AML-193 (cell line): ENCODE measurements at places on chromosomes 2 and 18.
A peak's percentile ranks its signal among the peaks of the same experiment; 100 is the strongest.

DNA sequence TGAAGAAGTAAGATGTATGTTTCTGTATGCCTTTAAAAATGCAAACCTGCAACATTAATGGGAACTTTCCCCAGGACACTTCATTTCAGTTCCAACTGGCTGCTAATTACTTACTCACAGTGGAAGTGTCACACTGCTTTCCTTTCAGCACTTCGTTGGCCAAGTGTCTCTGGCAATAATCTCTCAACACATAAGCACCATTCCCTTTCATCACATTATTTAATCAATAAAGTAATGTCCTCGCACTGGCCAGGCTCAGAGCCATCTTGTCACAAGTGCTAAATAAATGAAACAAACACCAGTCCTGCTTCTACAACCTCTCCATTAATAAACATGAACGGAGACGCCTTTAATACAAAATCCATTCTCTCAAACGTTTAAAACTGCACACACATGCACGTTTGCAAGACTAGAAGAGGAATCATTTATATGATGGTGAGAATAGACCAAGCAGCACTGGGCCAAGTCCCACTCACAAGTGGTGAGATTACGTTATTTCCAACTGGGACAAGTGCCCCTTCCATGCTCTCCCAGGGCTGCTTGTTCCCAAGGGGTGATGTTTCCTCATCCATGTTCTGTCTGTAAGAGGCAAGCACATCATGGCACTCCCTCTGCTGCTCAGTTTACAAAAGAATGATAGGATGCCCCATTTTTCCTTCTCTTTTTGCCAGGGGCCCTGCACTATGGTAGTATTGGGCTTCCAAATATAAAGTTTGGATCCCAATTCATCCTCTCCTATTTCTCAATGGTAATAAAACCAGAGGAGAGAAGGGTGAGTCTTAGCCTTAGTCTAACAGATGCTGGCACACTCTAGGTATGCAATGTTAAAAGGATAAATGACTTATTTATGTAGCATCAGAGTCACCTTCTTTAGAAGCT, 56.8 kb upstream of the ETAA1 start:
- no peak for DNase-seq

DNA sequence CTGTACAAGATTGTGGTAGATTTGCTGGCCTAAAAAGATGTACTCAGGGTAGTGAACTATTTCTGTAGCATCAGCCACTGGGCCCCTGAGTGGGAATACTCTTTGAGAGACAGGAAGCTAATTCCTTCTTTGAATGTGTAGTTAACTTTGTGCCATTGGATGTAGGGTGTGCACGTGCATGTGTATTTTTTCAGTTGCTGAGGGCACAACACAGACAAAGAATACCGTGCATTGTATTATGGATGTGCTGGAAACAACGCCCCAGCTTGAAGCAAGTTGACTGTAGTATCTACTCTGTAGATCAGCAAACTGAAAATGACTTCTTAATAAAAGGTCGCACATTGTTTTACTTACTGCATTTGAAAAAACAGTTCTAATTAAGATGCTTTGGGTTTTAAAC, 14.1 kb downstream of the CRIM1 start:
- no peak for DNase-seq

GRCh38 chr2:64120928-64121327, 23.3 kb downstream of the PELI1 start:
- no peak for DNase-seq

DNA sequence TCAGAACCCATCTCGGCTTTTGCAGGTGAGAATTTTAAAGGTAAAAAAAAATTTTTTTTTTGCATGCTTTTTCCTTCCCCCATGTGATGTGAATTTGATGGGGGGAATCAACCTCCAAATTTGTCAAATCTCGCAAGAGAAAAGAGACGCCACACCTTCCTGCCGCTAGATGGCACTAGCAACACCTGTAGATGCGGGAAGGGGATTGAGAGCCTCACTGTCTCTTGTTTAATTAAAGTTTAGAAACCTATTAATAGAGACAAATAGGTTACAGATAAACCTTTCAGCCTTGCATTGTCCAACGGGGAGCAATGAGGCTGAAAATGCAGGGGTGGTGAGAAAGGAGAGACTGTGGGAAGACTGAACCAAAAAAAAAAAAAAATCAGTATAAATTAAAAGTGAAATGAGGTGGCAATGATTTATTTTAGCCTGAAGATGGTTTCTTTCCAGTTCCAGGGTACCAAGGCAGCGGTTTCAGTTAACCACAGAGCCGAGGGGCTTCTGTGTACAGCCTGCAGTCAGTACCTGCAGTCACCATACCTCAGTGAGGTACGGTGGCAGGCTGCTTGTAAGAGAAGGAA, 84.6 kb downstream of the NRP2 start:
- peak; percentile 18 for DNase-seq

GRCh38 chr2:136932700-136933099, 167.4 kb downstream of the THSD7B start:
- peak; percentile 2 for DNase-seq

DNA sequence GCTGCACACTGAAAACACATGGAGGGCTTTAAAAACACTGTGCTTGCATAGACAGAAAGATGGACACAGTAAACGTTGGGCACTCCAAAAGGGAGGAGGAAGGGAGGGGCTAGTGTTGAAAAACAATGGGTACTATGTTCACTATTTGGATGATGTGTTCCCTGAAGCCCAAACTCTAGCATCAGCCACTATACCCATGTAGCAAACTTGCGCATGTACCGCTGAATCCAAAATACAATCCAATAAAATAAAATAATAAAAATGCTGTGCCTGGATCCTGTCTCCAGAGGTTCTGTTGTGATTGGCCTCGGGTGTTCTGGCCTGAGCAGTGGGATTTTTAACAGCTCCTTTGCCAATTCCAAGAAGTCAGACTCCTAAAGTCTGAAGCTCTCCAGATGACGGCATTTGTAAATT, 166.0 kb downstream of the TMEM182 start:
- DNase-seq: no peak

GRCh38 chr18:13987956-13988355, 72.6 kb upstream of the MC2R start:
- DNase-seq: no peak

- no peak for DNase-seq
Measured at GRCh38 chr18:39784541-39784940, 2170.5 kb upstream of the PIK3C3 start.

DNA sequence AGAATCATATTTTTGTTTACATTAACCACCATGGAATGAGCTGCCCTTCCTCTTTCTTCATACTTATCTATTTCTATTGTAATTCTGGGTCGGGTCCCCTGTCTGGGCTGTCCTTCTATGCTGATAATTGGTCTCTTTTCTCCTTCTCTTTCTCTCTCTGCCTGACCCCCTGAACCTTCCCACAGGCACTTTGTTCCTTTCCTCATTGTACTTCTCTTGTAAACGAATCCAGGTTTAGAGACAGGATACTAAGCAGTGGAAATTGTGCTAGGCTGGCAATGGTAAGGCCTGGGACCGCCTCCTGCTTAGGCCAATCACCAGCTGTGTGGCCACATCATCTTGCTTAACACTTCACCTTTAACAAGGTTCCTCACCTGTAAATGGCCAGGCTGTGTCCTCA, 137.0 kb downstream of the ZNF532 start:
- no peak for DNase-seq

- DNase-seq: no peak
Measured at GRCh38 chr2:34954758-34955157, 1355.7 kb upstream of the FAM98A start.

- DNase-seq: no peak
Measured at GRCh38 chr2:160349306-160349705, 144.3 kb downstream of the RBMS1 start.

DNA sequence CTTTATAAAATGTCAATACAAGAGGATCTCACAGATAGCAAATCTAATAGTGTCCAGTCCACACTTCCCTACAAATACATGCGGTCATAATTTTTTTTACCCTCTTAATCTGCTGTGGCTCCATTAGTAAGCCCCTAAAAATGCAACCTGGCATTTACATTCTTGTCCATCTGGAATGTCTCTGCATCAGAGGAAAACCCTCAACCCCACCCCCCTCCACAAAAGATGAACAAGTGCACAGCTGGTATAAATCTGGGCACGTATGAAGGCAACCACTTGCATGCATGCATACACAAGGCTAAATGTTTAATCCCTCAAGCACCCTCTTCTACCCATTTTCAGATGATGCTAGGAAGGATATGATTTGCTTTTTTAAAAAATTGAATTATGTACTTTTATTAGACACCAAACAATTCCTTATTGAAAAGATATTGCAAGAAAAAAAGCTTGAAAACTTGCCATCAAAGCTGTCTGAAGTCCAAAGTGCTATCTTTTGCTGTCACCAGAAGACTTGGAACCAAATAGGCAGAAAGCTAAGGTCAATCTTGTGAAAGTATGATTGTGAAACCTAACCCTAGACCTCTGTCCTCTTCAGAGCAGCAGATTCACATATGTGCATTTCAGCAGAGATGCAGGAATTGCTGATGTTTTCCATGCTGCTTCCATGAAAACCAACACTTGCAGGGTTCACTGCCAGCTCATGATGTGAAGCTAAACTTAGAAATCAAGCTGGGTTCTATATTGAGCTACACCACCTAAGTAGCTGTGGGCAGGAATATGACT, 39.0 kb downstream of the IRS1 start:
- no peak for DNase-seq

DNA sequence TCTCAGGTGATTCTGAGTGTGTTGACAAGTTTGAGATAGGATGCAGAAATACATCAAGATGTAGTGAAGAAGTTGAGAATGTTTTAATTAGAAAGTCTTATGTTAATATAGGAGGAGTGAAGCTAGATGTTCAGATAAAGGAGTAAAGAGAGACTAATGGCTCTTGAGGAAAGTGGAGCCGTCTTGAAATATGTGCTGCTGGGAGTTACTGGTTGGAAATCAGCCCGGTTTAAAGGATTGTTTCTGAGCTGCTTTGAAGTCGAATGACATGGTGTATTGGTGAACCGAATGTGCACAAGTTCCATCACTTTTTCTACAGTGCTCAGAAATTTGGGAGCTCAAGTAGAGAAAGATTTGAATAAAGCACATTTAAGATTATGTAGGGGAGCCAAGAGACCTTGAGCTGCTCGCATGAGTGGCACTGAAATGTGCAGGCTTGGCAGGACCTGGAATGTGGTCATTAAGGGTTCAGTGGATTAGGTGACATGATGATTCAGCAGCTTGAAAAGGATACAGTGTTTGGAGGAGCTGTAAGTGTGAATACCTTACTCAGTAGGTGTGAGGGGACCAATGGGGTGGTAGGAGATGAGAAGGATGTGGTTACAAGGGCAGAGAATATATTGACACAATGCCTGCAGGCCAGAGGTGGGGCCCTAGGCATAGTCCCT, 68.6 kb downstream of the CAB39 start:
- DNase-seq: no peak

GRCh38 chr18:22349317-22349898, 68.3 kb downstream of the CTAGE1 start:
- DNase-seq: no peak

- DNase-seq: no peak
Measured at GRCh38 chr2:144567745-144568144, 47.8 kb upstream of the ZEB2 start.

DNA sequence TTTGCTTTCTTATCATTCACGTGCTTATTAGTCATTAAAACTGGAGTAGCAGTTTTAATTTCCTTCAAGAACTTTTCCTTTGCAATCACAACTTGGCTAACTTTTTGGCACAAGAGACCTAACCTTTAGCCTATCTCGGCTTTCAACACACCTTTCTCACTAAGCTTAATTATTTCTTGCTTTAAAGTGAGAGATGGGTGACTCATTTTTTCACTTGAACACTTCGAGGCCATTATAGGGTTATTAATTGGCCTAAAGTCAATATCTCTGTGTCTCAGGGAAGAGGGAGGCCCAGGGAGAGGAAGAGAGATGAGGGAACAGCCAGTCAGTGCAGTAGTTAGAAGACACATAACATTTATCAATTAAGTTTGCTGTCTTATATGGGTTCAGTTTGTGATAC, 289.8 kb downstream of the RBM43 start:
- no peak for DNase-seq

- DNase-seq: no peak
Measured at GRCh38 chr2:152546230-152546837, 170.9 kb downstream of the PRPF40A start.

DNA sequence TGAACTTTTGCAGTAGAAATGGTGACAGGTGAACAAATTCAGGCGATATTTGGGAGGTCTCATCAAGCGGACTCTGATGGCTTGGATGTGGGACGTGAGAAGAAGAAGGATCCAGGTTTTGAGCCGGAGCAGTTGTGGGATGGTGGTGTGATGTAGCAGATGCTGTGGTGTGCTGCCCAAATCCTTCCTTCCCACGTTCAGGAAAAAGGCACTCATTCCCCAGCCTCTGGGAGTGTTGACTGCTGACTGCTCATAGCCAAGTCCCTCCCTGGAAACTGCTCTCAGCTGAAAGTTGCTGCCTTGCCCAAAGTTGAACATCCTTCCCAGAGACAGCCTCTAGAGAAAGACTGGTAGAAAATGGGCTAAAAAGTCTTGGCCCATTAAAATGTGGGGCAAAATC, 890.3 kb upstream of the ACVR2A start:
- DNase-seq: no peak

- no peak for DNase-seq
Measured at GRCh38 chr18:70390371-70391090, 101.7 kb downstream of the SOCS6 start.

DNA sequence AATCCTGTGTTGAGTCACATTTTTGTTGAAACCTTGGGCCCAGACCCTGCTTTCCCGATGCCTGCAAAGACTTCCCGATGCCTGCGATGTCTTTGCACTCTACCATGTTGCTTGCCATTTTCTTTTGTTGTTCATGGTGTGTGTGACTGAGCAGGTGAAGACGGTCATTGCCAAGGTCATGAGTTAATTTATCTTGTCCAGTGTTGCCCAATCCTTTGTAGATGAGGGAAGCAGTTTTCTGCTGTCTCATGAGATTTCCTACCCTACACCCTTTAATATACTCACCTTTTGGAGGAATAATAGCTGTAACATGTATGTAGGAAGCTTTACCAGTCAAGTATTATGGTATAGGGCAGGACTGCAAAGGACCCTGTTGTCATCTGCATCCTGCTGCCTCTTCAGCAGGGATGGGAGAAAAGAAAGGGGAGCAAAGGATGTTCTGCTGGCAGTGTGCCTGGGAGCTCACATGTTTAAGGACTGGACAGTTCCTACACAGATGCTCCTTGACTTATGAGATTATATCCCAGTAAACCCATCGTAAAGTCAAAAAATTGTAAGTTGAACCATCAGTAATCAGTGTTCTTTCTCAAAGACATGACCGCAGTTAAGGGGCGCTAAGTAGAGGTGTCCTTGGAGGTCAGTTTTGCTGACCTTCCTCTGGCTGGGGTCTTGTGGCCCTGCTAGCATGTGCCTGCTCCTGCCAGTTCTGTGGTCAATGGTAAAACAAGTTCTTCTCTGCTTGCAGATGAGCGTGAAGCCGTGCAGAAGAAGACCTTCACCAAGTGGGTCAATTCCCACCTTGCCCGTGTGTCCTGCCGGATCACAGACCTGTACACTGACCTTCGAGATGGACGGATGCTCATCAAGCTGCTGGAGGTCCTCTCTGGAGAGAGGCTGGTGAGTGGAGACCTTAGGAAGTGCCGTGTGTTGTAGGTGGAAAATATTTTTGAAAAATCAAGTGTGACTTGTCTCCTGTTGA, 124.8 kb upstream of the EML6 start:
- no peak for DNase-seq
